ENCODE measurements at places on chromosomes 5 and 9. TPM values are rescaled to one million over a fixed set of nuclear protein-coding genes. Genes with fewer than 3 reads are reported as not detected.

POLR3G gene
- total RNA-seq = 179 TPM

CDX1 gene
- not detected for total RNA-seq

SYK gene
- total RNA-seq = 5.6 TPM

EMB gene
- total RNA-seq = 48.4 TPM

BRINP1 gene
- 20.3 TPM for total RNA-seq

PCDHGB2 gene
- total RNA-seq = 2.8 TPM

ZNF454 gene
- total RNA-seq = 0.88 TPM

FOXD4L4 gene
- not detected for total RNA-seq

CCDC183 gene
- total RNA-seq = 1.6 TPM

FOXD4L5 gene
- 0.13 TPM for total RNA-seq

ADGRD2 gene
- total RNA-seq = 1.1 TPM

NUDT12 gene
- total RNA-seq = 12.5 TPM

FAM81B gene
- total RNA-seq = not detected

FGD3 gene
- total RNA-seq = 1.4 TPM

- no peak for DNase-seq
These were observed 159.5 kb downstream of the GNA14 start for GRCh38 chr9:77488439-77489126.

GRCh38 chr5:108266242-108266641 is 115.7 kb downstream of the FBXL17 start:
- DNase-seq = no peak

DNA sequence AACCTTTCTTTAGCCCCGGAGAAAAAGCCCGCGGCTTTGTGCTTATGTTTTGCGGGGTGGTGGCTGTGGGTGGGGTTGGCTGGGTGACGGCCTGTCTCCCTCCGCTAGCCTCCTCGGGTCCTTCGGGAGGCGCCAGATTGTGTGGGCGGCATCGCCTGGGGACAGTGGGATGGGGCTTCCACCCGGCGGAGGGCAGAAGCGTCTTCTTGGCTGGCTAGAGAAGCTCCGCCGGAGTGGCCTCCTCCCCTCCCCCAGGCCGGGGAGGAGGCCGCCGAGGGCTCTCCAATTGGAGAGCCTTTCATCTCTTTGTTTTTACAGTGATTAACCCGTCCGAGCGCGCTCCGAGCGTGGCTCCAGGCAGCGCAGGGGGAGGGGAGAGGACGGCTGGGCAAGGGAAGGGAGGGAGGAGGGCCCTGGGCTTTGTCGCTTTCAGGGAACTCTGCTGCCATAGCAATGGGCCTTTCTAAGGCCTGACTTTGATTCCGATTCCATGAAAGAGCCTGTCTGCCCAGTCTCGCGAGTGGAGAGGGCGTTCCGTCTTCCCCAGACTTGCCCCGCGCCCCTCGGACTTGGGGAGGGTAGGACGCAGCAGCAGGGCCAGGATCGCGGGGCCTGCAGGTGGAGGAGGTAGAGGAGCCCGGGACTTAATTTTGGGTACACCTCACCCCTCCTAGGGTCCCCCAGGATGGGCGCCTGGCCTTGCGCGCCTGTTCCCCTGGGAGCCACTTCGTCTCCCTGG is 36.7 kb upstream of the TIFAB start:
- DNase-seq = peak; percentile 62

- no peak for DNase-seq
These were observed 80.1 kb upstream of the ITGA1 start for GRCh38 chr5:52707616-52708015.

GRCh38 chr9:130714586-130715110 is 21.1 kb downstream of the EXOSC2 start:
- no peak for DNase-seq

- DNase-seq = no peak
These were observed 66.5 kb downstream of the F2RL2 start for GRCh38 chr5:76556511-76557221.

GRCh38 chr5:124932791-124933600 is 186.6 kb upstream of the ZNF608 start:
- no peak for DNase-seq

GRCh38 chr5:116453988-116454411 is 120.6 kb downstream of the SEMA6A start:
- DNase-seq = no peak

DNA sequence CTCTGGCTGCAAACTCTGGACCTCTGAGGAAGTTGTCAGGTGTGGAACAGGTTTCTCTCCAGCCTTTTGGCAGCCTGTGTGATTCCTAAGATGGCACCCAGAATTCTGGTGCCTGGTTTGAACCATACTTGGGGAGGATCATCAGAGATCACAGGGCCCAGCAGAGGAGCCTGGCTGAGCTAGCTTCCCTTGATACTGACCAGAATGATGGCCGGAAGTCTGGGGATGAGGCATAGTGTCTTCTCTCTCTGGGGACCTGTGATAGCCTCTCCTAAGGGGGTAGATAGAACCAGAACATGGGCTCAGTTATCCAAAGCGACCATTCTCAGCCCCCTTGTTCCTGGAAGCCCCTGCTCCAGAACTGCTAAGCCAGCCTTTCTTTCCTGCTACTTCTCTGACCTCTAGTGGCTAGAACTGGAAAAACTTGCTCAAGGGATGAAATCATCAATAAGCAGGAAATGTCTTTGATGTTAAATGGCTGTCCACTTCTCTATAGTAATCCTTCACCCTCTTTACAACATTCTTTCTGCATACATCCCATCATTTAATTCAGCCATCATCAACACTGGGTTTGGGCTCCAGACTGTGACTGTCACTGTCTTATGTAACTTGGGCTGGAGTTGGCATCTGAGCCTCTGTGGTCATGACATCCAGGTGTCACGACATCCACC is 55.1 kb downstream of the C9orf152 start:
- DNase-seq = no peak

DNA sequence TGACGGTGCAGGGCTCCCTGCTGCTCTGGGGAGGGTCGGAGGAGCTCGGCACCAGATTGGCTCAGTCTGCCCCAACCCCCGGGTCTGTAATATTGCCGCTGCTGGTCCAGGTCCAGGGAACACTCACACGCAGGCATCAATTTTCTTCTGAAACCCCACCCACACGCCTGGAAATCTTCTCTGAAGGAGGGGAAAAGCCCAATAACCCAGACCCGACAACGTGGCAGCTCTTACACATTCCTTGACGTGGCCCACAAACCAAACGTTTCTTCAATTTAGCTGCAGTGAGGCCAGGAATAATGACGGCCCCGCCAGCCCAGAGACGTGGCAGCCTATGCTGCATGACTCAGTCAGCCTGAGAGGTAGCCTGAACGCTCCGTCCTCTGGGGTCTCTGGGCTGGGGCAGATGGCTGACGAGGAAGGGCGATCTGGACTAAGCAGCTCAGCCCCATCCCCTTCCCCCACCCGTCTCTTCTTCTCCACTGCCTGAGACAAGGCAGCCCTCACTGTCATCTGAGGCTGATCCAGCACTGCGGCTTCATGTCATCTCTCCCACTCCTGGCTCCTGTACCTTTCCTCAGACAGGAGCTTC is 9.9 kb upstream of the SPARC start:
- DNase-seq = peak; percentile 60

DNA sequence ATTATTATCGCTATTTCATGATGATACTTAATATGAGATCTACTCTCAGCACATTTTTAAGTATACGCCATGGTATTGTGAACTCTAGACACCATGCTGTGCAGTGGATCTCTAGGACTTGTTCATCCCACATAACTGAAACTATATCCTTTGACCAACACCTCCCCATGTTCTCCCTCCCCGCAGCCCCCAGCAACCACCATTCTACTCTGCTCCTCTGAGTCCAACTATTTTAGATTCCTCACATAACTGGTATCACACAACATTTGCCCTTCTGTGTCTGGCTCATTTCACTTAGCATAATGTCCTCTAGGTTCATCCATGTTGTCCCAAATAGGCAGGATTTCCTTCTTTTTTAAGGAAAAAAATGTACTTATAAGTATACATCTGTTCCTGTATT is 6.6 kb upstream of the TBC1D2 start:
- no peak for DNase-seq

- no peak for DNase-seq
These were observed 346.1 kb upstream of the PTGER4 start for GRCh38 chr5:40333459-40334241.

DNA sequence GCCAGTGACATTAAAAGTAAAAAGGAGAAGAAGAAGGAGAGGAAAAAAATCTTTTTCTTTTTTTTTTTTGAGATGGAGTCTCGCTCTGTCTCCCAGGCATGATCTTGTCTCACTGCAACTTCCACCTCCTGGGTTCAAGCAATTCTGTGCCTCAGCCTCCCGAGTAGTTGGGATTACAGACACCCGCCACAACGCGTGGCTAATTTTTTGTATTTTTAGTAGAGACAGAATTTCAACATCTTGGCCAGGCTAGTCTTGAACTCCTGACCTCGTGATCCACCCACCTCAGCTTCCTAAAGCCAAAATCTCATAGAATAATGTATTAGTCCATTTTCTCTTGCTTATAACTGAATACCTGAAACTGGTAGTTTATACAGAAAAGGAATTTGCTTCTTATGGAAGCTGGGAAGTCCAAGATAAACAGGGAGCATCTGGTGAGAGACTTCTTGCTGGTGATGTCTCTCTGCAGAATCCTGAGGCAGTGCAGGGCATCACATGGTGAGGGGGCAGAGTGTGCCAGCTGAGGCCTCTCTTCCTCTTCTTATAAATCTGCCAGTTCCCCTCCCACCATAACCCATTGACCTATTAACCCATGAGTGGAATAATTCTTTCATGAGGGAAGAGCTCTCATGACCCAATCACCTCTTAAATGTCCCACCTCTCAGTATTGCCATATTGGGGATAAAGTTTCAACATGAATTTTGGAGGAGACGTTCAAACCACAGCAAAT is 466.3 kb downstream of the GADD45G start:
- no peak for DNase-seq

GRCh38 chr9:89911721-89912604 is 307.2 kb downstream of the GADD45G start:
- no peak for DNase-seq

- DNase-seq = no peak
These were observed 52.3 kb upstream of the IFNK start for GRCh38 chr9:27471789-27472188.

DNA sequence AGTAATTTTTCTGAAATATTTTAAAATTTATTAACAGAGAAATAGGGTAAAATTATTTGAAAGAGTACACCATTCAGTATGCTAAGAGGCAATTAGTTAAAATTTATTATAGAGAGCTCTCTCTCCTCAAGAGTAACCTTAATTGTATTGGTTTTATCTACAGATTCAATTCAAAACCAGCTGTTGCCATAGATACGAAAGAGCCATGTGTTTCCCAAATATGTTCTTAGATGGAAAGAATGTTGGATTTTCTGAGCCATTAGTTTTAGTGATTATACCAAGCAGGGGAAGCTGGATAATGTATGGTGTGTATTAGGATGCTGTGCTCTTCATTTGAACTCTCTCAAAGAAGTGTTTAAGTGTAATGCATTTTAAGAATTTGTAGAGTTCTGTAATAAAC is 27.8 kb downstream of the C7 start:
- no peak for DNase-seq

DNA sequence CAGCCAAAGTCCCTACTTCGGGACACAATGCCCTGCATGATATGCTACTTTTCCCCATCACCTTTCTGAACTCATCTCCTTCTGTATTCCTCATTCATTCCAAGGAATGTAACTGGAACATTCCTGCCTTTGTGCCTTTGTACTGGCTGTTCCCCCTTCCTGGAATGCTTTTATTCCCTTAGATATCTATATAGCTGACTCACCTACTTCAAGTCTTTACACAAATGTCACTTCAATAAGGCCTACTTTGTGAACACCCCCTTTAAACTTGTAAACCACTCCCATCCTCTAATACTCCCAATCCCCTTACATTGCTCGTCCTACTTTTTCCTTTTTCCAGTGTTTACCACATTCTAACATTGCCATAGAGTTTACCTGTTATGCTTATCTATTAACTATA is 2.4 kb downstream of the NOL6 start:
- DNase-seq = no peak

DNA sequence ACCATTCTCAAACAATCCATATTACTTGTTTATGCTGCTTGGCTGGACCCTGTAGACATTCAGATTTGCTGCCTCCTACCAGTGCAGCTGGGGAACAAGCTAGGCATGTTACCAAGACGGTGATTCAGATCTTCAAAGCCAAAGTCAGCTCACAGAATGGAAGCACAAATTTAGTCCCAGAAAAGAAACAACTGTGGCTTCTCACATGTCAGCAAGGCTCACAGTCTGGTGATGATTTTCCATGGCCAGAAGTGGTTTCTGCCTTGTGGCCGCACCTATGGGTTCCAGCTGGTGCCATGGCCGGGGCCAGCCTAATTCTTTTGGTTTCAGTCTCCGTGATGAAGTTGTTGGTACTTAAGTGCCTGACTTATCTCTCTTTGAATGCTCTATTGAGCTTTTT is 182.2 kb downstream of the TMC1 start:
- DNase-seq = no peak

GRCh38 chr5:1001406-1002270 is 7.0 kb upstream of the NKD2 start:
- DNase-seq = no peak

DNA sequence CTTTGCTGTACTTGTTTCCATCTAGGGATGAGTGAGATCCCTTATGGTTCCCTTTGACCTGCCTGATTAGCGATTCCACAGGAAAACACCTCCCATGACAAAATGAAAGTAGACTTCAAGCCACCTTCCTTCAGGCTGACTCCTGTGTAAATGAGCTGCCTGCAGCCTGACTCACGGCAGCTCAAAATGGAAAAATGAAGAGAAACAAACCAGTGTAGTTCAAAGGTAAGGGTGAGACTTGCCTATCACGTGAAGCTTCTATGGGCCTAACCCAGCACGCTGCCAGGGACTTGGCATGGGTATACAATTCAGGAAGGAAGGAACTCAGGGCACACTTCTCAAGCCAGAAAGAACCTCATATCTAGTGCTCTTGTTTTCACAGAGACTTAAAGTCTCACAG is 110.1 kb upstream of the LRRTM2 start:
- DNase-seq = no peak

DNA sequence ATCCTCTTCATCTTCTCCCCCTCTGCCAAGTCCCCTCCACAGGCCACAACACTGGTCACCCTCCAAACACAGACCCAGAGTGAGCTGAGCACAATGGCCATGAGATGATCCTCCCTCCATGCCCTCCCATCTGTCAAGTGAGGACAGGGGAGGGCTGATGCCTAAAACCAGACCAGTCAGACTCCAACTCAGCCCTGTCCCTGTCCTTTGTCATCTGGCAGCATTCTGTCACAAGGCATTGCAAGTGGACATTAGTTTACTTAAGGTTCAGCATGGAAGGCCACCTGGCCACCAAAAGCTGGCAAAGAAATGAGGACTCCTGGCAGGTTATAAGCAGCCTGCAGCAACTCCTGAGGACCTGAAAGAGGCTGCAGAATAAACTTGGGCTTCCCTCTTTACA is 136.2 kb upstream of the SLC30A5 start:
- no peak for DNase-seq

- DNase-seq = no peak
These were observed 354.4 kb downstream of the DIRAS2 start for GRCh38 chr9:90288275-90288639.

DNA sequence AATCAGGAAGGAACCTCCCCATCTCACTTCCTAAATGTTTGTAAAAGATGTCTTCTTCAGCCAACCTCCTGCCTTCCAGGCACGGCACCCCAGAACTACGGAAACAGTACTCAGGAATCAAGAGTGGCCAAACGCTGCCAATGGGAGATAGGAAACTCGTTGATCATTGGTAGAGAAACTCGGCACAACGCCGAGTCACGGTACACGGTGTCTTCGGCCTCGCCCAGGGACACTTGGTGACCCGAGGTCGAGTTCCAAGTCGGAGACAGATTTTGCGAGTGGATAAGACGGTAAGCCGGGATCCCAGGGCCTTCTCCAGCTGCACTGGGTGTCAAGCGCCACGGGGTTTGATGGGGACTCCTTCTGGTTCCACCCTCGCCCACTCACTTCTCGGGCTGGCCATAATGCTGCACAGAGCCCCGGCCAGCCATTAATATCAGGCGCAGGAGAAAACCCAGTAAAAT is 343 bp downstream of the KIAA0825 start:
- DNase-seq = no peak

Measured in H1 (cell line).